ENCODE measurements at places on chromosomes 16 and 17.

GRCh38 chr17:79983456-79983855 lies 52.2 kb downstream of the TBC1D16 start:
- DNase-seq = no peak

GRCh38 chr17:77217123-77217522 lies 76.4 kb downstream of the SEC14L1 start:
- DNase-seq = no peak

- no peak for DNase-seq
Measured at GRCh38 chr17:31126318-31126717, 31.5 kb downstream of the NF1 start.

- no peak for DNase-seq
Measured at GRCh38 chr16:11657556-11657955, 10.7 kb upstream of the SNN start.

DNA sequence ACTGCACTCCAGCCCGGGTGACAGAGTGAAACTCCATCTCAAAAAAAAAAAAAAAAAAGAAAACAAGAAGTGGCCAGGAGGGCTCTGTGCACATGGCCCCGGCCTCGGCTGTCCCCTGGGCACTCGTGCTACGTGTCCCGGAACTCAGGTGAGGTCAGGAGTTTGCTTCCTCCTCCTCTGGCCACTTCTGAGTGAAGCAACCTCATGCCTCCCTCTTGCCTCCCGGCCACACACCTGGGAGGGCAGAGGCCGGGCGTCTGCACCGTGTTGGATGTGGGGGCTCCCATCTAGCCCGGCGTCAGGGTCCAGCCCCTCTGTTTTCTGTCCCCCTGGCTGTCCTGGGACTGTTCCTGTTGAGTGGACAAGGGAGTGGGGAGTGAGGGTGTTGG lies 22.2 kb downstream of the ASPSCR1 start:
- DNase-seq = no peak
